GM04503 (cell line): ENCODE measurements at places on chromosomes 6 and 20.
A peak's percentile ranks its signal among the peaks of the same experiment; 100 is the strongest.

GRCh38 chr6:52552278-52552643 lies 24.6 kb downstream of the TRAM2 start:
- DNase-seq: no peak

GRCh38 chr20:11686820-11687543 lies 230.7 kb upstream of the BTBD3 start:
- DNase-seq: no peak

DNA sequence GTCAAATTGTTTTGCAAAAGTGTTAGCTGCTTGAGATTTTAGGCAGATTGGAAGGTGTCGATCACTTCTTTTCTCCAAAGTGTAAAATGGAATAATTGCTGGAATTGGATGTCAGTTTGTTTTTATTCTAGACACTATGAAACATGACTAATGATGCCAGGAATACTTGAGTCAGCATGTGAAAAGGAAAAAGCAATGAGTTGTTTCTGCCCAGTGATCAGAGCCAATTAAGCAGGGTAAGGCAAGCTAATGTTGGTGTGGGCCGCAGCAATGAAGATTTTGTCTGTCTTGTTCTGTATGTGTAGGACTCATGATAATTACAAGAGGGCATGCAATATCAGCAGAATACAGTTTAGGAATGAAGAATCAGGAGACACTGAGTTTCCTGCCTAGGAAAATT lies 110.3 kb downstream of the CARMIL1 start:
- peak; percentile 27 for DNase-seq

DNA sequence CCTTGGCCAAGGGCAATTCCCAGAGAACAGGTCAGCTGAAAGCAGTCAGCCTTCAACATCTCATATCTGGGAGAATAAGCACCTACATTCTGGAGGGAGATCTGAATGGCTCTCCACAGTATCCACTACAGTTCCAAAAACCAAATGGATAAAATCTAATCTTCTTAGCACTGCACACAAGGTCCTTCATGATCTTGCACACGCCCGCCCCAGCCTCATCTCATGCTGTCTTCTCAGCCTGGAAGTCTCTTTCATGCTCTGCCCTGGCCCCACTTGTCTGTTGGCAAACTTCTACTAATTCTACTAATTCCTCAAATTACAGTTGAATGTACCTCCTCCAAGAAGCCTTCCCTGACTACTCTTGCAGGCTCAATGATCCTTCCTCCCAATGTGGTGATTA lies 1.8 kb upstream of the TTBK1 start:
- DNase-seq: no peak

GRCh38 chr6:83844170-83844569 lies 9.0 kb upstream of the RIPPLY2 start:
- DNase-seq: no peak
